Tracheal epithelial cell (primary cell): ENCODE measurements at places on chromosomes 16 and 17. TPM values are rescaled to one million over a fixed set of nuclear protein-coding genes. Genes with fewer than 3 reads are reported as not detected.

Gene LRRC36
- total RNA-seq, result not detected in 2 replicates

Gene CDRT15L2
- not detected in 2 replicates for total RNA-seq

Gene RNF112
- 0.24 and 0.43 TPM in 2 replicates for total RNA-seq

Gene NXPH3
- total RNA-seq, result under 0.01 TPM in 1 of 2 replicates, not detected in the other

Gene GPR139
- not detected in 2 replicates for total RNA-seq

Gene VAT1L
- not detected in 2 replicates for total RNA-seq

Gene KRTAP9-2
- not detected in 2 replicates for total RNA-seq
